ENCODE measurements at places on chromosomes 5 and 9. TPM values are rescaled to one million over a fixed set of nuclear protein-coding genes. Genes with fewer than 3 reads are reported as not detected.

DNA sequence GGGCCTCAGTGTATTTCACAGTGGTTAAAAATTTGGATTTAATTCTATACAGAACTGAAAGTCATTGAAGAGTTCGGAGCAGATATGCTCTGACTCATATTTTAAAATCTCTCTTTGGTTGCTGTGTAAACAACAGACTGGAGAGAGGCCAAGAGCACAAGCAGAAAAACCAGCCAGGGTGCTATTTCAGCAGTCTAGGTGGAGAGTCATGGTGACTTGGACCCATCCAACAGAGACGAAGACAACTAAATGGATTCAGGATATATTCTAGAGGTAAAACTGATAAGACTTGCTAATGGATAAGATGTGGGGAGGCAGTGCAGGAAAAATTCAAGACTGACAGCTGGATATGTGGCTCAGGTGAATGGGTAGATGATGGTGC lies 168.9 kb downstream of the MAPKAP1 start:
- no peak overlapping the region for H3K27ac ChIP-seq
- H3K36me3 ChIP-seq: no peaks in the 10 kb centered on the region

DNA sequence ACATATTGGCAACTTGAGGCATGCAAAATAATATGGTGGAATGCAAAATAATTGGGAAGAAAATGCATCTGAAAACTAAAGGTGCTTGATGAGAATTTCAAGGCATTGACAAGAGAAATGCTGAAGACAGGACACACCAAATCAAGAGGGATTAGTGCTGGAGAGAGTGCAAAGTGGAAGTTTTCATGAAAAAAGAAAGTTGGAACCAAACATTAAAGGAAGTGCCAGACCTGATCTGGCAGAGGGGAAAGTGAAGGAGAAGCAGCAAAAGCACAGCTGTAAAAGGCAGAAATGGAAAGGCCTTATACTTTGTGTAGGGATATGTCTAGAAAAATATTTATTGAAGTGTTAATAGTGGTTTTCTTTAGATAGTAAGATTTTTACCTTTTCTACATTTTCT lies 35.3 kb upstream of the FYB1 start:
- H3K27ac ChIP-seq: no peak overlapping the region
- DNase-seq: no peak
- H3K4me3 ChIP-seq: no peak overlapping the region
- no peaks in the 10 kb centered on the region for H3K27me3 ChIP-seq
- no peaks in the 10 kb centered on the region for H3K36me3 ChIP-seq
- no peaks in the 10 kb centered on the region for H3K4me1 ChIP-seq

DNA sequence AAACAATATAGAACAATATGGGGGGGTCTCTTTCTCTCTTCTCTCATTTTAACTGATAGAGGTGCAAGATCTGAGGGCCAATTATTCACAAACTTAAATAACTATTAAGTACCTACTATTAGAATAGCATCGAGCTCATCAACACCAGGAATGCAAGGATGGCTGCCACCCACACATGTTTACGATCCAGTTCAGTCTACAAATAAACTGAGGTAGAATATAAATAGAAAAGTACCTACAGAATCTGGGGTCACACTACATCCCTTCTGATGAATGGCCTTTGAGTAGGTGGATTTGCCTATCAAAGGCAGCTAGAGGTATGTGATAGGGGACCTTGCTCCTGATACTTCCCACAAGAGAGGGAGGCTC lies 91.8 kb upstream of the ZNF366 start:
- H3K27ac ChIP-seq: no peak overlapping the region

- no peaks in the 10 kb centered on the region for H3K27me3 ChIP-seq
- no peak overlapping the region for H3K4me3 ChIP-seq
- peaks cover 5% of the 10 kb centered on the region for H3K4me1 ChIP-seq
- H3K27ac ChIP-seq: no peak overlapping the region
- no peaks in the 10 kb centered on the region for H3K36me3 ChIP-seq
Measured at GRCh38 chr9:93049491-93049890, 9.0 kb upstream of the SUSD3 start.

GRCh38 chr9:129258823-129259301 lies 80.8 kb upstream of the IER5L start:
- H3K27me3 ChIP-seq: no peaks in the 10 kb centered on the region
- H3K36me3 ChIP-seq: no peaks in the 10 kb centered on the region
- H3K4me3 ChIP-seq: no peak overlapping the region
- no peaks in the 10 kb centered on the region for H3K4me1 ChIP-seq

- no peaks in the 10 kb centered on the region for H3K4me1 ChIP-seq
- H3K27ac ChIP-seq: no peak overlapping the region
- H3K4me3 ChIP-seq: no peak overlapping the region
- DNase-seq: no peak
- no peaks in the 10 kb centered on the region for H3K36me3 ChIP-seq
Measured at GRCh38 chr5:32499261-32499660, 54.7 kb upstream of the ZFR start.

- H3K4me3 ChIP-seq: no peak overlapping the region
- H3K27me3 ChIP-seq: no peaks in the 10 kb centered on the region
- no peaks in the 10 kb centered on the region for H3K36me3 ChIP-seq
- H3K27ac ChIP-seq: peak overlapping the region; percentile 94
Measured at GRCh38 chr5:133048993-133049725, 2.7 kb upstream of the HSPA4 start.

GRCh38 chr9:128159522-128159783 lies 612 bp upstream of the BBLN start:
- peak overlapping the region; percentile 4 for H3K27ac ChIP-seq
- H3K4me1 ChIP-seq: no peaks in the 10 kb centered on the region
- H3K36me3 ChIP-seq: no peaks in the 10 kb centered on the region
- DNase-seq: no peak

PCSK1 gene
- total RNA-seq: 7.7 TPM

DMRT3 gene
- 0.26 TPM for total RNA-seq

ECPAS gene
- total RNA-seq: 74.6 TPM
